NT2/D1 (cell line): ENCODE measurements at places on chromosomes 12 and 14.
A peak's percentile ranks its signal among the peaks of the same experiment; 100 is the strongest.

GRCh38 chr12:102618197-102618877 lies 138.0 kb upstream of the IGF1 start:
- DNase-seq = no peak

- no peak for DNase-seq
Measured at GRCh38 chr14:65042731-65043372, 56.2 kb downstream of the FNTB start.

DNA sequence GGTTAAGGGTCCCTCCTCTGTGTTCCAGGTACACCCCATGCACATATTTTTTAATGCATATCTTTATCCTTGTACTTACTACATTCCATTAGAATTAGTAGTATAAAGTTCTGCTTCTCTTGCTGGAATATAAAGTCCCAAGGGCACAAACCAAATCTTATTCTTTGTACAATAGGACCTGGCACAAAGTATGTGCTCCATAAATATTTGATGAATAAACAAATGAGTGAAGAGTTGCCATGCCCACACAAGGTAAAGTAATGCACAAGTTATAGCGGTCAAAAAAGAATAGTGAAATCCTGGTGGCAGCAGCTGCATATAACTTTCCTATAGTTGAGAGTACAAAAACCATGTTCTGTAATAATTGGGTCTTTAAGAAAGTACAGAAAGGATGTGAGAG lies 82.1 kb upstream of the BMP4 start:
- DNase-seq = no peak

DNA sequence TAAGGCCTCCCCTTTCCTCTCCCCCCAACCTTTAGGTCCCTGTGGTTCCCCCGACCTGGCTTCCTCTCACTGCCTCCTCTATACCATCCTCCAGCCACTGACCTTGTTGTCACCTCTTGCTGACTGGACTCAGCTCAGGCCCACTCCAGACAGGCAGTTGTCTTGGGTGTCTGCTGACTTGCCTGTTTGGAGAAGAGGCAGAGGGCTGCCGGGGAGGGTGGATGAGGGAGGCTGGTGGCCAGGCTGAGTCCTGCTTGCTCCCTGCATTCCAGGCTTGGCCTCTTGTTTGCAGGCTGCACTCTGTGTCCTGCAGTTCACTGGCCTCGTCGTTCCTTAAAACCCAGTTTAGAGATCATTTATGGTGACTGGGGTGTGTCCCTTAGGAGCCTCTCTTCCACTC lies 31.0 kb upstream of the RD3L start:
- DNase-seq = no peak

DNA sequence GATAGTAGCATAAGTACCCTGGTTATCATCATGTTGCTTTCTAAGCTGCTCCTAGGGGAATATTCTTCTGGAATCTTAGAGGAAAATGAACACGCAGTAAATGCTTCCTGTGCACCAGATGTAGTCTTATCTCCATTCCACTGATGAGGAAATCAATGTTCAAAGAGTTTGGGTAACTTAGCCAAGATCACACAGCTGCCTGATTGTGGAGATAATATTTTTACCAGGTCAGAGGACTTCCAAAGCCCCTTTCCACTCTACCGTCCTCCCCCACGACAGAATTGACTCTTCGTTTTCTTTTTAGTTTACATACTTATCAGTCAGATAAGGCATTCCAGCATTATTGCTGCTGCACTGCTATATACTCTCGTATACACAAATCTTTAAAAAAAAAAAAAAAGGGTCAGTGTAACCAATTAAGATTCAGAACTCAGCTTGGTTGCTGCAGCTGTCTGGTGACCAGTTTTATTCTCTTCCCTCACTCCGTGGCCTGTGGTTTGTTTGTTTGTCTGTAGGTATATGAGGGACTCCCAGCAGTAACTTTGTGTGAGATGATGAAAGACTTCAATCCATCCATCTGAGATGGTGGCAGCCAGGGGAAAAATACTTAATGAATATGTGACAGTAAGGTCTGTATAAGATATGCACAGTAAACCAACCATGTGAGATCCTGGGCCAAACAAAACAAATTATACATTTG lies 110.5 kb downstream of the TGFB3 start:
- no peak for DNase-seq

- DNase-seq = no peak
Measured at GRCh38 chr14:66225337-66225736, 260.8 kb upstream of the CCDC196 start.

- DNase-seq = no peak
Measured at GRCh38 chr12:47114481-47114892, 34.7 kb upstream of the AMIGO2 start.

GRCh38 chr12:6084969-6085450 lies 39.5 kb downstream of the VWF start:
- DNase-seq = no peak

DNA sequence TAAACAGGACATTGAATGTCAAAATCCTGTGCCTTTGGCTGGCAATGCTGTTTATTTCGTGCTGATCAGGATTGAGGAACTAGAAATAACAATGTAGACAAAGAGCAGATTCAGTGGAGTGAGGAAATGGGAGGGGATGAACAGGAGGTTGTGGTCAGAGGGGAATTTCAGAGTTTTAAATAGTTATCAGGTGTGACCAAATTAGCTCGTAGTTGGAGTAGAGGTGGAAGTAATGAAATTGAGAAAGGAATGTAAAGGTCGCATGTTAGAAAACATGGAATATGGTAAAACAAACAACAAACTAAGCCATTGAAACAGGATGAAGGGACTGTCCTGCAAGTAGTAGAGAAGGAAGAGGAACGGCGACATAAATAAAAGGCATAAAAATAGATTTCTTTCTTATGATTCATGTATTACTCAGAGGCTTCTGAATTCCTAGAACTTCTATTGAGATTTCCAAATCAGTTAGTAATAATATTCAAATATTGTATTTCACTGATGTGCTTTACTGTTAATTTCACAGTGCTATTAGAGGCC lies 9.5 kb upstream of the SAV1 start:
- DNase-seq = no peak

GRCh38 chr14:93733631-93734030 lies 54.7 kb downstream of the PRIMA1 start:
- DNase-seq = no peak

GRCh38 chr14:65581799-65582198 lies 169.3 kb downstream of the FUT8 start:
- DNase-seq = no peak

GRCh38 chr12:132946246-132946820 lies 9.8 kb downstream of the ZNF605 start:
- DNase-seq = no peak

DNA sequence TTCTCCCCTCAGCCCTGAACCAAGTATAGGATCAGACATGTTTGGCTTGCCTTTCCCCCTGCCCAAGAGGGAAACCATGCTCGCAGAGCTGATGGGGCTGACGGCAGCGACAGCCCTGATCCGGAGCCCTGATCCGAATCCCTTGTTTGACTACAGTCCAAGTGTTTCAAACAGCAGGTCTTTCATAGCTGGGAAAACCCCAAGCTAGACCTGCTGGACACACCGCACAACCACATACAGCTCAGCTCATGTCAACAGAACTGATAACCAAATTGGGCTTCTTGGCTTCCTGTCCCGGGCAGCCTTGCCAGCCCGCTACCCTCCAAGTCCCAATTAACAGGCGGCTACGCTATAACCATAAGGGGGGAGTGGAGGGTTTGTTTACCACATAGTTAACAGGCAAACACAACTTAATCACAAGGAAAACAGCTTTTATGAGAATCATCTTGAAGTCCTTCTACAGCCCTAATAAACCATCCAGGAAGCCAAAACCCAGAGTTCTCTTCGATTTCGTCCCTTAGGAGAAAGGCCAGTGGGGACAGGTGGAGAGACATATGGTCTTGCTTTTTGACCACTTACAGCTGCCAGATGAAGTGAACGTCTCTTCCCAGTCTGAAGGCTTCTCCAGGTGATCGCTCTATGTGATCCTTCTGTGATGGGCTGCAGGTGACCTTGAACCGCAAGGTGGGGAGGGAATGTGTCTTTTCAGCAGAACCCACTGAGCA lies 64.5 kb upstream of the MANSC4 start:
- DNase-seq = no peak

GRCh38 chr12:121916719-121917118 lies 1.7 kb upstream of the CFAP251 start:
- DNase-seq = no peak

GRCh38 chr12:132437252-132437932 lies 52.6 kb upstream of the FBRSL1 start:
- peak; percentile 74 for DNase-seq

DNA sequence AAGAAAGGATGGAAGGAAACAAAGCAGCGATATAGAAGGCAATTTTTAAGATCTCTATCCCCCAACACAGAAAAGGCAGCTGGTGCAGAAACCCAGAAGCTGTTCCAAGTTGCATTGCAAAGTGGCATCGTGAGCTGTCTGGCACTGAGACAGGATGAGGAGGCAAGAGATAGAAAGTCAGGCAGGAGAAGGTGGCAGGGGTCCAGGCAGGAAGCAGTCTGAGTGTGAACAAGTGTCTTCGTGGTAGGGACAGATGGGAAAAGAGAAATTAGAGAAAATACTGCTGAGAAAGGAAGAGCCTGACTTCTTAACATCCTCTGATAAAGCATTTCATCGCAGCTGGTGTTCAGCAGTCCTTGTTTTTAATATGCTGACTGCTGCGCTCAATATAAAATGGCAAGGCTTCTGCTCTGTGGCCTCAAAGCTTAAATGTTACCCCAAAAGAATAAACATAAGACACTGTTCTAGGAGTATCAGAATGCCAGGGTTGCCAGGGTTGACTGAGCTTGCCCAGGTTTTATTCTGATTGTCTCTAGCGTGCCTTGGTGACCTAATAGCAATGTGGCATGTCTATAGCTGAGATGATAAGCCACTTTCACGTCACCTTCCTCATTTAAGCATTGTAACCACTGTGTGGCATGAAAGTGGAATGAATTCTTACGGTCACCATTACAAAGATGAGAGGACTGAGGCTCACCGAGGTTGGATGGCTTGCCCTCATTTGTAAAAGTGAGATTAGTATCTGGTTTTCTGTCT lies 397.6 kb downstream of the NUAK1 start:
- no peak for DNase-seq

GRCh38 chr12:51590347-51591015 lies 552 bp upstream of the SCN8A start:
- DNase-seq = peak; percentile 88

- peak; percentile 38 for DNase-seq
Measured at GRCh38 chr12:55974308-55974730, 441 bp downstream of the RAB5B start.

GRCh38 chr12:65742018-65743010 lies 82.0 kb upstream of the HMGA2 start:
- peak; percentile 48 for DNase-seq

DNA sequence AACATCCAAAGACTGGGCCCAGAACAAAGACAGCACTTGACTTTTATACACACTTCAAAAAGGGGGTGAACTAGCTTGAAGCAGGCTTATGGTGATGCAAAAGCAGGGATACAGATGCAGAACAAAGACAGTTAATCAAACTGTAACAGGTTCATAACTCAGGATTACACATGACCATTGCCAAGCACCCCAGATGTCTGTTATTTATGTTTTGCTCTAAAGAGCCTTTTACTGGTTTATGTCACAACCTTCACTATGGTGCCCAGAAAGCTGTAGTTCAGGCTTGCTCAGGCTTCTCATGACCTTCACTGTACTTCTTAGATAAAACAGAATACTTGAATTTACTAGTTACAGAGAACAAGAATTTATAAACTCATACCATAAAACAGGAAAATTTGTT lies 31.7 kb upstream of the SLC38A4 start:
- DNase-seq = no peak

- DNase-seq = no peak
Measured at GRCh38 chr12:62396750-62397149, 69.9 kb upstream of the MON2 start.

- DNase-seq = peak; percentile 40
Measured at GRCh38 chr12:102478405-102479098, 1.8 kb downstream of the IGF1 start.

GRCh38 chr12:127761880-127762279 lies 505.1 kb upstream of the TMEM132C start:
- no peak for DNase-seq

DNA sequence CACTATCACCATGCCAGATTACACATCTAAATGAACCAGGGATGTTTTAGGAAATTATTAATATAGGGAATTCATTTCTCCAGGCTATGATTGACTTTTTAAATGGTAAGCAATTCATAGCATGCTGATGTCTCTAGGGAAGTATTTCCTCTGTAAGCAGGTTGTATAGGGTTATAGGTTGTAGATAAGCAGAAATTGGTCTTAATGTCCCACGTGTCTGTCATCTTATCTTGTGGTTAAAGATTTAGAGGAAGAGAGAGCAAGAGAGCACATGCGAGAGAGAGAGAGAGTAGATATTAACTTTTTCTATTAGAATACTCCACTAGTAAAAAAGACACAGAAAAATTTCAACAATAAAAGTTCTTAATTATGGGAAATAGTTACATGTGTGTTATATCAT lies 32.6 kb downstream of the TRHDE start:
- no peak for DNase-seq

DNA sequence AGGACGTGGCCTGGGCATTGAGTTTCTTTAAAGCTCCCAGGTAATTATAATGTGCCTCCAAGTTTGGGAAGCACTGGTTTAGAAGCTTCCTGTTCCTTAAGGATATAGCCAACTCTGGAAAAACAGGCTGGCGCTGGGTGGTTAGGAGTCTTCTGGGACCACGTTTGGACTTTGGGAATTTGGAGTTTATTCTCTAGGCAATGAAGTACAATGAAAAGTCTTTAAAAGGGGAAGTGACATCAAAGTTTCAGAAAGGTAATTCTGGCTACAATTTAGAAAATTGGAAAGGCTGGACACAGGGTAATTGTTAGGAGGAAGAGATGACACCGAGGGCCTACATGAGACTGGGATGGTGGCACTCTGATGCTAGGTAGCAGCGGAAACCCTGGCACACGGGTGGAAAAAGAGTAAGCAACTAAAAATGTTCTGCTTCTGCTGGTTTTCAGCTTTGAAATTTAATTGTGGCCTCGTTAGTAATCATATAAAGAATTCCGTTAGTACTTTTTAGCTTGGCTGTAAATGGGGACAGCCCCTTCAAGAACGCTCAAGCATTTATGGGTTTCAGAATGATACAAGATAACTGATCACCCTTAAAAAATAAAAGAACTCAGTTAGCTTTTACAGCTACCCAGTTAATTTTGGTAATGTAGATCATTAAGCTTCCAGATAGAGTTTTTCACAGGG lies 12.7 kb upstream of the DCP1B start:
- DNase-seq = no peak

DNA sequence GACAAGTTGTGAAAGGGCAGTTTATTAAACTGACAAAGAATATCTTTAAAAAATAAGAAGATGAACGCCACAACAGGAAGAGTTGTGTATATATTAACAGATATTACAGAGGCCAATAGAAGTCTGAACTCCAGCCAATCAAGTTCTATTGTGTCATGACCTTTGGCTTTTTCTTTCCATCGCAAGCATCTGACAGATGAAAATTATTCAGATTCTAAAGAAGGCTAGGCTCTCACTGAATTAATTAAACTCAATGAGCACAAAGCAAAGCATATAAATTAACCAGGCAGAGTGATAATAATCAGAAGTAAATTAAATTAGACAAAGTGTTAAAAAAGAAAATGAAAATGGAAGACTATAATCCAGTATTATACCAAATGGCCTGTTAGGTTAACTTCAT lies 62.0 kb upstream of the PYGL start:
- no peak for DNase-seq

GRCh38 chr14:54709867-54710266 lies 142.9 kb downstream of the SAMD4A start:
- no peak for DNase-seq

GRCh38 chr14:102223682-102224081 lies 81.3 kb downstream of the MOK start:
- DNase-seq = no peak
